ENCODE measurements at places on chromosomes 12 and 14.

DNA sequence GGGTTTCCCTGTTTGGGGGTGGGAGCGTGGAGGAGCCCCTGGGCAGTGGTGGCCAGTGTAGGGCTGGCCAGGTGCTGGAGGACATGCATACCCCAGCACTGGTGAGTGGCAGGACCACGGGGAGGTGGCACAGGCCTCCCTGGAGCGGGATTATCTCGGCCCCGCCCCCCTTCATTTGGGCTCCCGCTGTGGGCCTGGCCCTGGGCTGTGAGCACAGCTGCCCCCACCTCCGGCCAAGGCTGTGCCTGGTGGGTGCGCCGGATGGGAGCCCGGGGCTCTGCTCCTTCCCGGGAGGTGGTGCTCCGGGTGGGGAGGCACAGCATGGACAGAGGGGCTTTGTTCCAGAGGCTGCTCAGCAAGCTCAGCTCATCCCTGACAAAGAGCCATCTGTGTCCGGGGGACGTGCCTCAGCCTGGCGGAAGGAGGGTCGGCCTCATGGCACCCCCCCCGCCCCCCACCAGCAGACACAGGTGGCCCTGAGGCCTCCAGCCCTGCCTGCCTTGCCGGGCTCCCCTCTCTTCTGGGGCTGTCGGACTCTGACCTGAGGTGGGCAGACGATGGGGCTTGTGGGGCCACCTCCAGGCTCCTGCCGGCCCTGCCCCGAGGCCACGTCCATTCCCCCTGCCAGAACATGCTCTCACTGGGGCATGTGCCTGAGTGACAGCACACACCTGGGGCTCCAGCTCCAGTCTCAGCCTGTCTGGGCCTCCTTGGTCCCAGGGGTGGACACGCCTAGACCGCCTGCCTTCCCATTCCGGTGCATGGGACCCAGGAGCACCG lies 8.4 kb downstream of the TEDC1 start:
- DNase-seq = no peak

DNA sequence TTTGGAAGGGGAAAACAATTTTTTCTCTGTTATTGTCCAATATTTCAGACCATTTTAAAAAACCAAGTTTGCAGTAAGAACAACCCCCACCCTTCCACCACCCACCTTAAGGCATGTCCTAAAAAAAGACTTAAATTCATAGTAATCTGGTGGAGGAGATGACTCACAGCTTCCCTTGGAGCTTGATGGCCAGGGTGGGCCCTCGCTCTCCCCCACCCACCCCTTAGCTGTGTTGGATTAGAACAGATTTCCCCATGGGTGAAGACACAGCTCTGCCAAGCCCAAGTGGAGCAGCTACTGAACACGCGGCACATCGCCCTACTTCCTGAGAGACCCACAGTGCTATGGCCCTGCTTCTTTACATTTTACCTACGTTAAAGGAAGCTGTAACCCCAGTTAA lies 140.3 kb downstream of the GCH1 start:
- DNase-seq = no peak

- no peak for DNase-seq
These were observed at the start of gene NFKBIA for GRCh38 chr14:35404449-35405303. Gene NFKBIA (minus strand): TSS chr14:35404749. CDS start chr14:35404644, 105 bp downstream.

- no peak for DNase-seq
These were observed 41.8 kb upstream of the FRMD6 start for GRCh38 chr14:51609955-51610283.

- no peak for DNase-seq
These were observed 8.4 kb downstream of the ADCY6 start for GRCh38 chr12:48780381-48781025.

DNA sequence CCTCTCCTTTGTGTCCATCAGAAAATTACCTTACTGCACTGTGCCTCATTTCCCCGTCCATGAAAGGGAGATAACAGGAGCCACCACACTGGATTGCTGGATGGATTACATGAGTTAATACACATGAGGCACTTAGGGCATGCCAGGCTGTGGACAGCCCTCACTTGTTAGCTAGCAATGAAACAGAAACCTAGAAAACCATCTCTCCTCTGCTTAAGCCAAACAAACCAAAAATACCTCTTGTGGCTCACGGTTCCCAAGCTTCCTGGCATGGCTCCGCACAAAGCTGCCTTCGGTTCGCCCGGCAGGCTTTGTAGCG lies 660 bp upstream of the HCFC2 start:
- peak; percentile 17 for DNase-seq

DNA sequence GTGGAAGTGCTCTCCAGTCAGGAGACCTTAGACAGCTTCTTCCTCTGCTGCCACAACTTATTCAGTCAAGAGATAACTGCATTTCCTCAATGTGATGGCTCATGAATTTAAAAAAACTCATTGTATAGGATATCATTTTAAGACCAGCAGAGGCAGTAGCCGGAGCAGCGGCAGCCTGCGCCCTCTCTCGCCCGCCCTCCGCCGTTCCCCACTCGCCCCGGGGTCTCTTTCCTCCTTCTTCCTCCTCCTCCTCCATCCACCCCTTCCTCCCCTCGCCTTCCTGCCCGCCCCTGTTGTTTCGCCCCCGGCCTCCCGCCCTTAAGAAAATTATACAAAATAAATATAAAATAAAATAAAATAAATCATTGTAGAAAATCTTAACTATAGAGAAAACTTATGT lies 687.6 kb downstream of the FLRT2 start:
- DNase-seq = no peak

- no peak for DNase-seq
These were observed 15.8 kb downstream of the FAM222A start for GRCh38 chr12:109729371-109729781.

DNA sequence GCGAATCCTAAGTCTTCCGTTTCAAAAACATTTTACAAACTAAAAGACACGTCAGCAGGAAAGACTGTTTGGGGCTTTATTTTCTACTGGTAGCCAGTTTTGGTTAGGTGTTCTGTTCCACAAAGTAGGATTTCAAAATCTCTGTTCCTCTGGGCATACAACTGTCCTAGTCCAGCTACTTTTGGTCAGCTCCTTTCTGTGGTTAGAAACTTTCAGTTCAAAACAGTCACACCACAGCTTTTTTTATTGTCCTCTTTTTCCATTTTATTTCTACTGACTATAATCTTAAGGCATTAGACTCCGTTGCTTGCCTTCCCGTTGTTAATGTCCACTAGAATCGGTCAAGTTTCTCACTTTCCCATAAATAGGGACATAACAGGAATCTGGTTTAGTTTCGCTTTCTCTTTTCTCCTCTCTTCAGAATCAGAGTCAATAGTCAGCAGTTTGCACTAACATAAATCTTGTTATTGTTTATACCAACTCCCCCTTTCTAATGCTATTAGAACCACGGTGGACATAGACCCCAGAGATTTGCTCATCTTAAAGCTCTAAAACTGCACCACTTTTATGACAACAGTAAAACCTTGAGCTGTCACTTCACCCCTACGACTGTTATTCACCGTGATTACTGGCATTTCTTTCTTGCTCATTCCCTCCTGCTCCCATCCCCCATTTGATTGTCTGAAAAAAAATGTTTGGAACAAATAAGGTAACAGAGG lies 41.5 kb upstream of the NPAS3 start:
- peak; percentile 11 for DNase-seq

DNA sequence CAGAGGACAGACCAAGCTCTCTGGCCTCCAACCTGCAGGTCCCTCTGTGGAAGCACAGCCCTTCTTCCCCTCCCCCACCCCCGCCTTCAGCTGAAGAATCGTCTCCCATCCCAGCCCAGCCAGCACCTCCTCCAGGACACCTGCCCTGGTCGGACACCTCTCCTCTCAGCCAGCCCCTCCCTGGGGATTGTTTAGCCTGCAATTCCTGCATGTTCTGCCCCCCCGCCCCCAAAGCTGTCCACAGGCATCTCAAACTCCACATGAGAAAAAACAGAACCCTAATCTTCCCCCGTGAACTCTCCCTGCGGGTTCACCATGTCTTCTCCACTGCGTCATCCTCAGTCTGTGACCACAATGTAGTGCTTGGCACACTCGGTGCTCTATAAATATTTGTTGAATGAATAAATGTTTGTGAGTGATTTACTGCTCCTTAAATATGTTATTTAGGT lies 24.1 kb downstream of the PRIMA1 start:
- no peak for DNase-seq

Measured in GM04503 (cell line).